ENCODE measurements at places on chromosomes 2 and 18.

DNA sequence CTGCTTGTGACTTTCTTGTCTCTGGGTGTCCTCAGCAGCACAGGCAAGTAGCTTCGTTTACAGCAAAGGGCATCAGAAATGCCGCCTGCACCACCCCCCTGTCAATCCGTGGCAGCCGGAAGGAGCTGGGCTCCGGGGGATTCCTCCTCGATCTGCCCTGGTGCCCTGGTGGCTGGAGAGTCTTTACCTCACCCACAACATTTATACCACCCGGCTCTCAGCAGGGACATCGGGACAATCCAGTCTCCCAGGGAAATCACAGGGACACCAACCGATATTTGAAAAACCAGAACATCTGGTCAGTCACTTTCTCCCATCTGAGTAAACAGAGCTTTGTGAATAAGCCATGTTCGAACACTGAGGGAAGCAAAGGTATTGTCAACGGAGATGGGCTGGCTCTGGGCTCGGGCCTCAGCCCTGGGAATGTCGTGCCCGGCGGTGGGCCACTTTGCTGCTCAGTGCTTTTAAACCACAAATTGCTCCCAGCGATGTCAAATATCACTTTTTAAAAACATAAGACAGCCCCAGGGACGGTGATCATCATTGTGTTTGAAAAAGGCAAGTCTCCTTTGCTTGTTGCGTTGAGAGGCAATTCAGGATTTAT is 210.0 kb upstream of the SALL3 start:
- DNase-seq: no peak

DNA sequence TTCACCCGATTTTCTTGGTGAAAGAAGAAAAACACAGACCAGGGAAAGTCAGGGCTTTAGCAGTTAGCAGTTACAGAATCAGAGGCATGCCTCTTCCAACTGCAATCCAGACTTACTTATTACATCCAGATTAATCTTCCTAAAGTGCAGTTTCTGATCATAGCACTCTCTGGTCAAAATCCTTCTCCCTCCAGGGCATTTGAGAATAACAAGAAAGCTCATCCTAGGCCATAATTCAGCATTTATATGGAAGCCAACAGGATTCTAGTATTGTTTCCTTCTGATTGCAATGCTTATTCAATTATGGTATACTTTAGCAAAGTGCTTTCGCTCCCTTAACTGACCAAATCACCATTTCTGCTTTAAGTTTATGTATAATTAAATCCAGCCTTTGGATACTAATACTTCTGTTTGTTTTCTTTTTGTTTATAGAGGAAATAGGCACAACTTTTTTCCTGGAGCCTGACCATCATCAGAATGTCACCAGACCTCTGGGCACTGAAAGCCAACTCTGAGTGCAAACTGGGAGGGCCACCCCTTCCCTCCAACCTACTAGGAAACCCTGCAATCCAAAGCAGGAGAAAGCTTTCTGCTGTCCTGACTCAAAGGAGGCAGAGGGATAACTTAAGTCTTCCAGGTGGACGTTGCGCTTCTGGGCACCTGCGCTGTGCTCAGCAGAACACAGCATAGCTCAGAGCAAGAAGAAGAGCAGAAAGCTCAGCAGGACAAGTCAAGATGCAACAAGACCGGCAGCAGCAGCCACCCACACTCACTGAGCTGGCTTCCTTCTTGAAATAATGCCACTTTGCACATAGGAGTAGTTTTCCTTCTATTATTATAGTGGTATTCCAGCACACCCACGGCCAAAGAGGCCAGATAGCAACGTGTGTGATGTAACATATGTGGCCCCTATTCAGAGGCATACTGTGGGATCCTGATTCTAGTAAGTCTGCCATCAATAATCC is 99.3 kb downstream of the STK39 start:
- DNase-seq: no peak

DNA sequence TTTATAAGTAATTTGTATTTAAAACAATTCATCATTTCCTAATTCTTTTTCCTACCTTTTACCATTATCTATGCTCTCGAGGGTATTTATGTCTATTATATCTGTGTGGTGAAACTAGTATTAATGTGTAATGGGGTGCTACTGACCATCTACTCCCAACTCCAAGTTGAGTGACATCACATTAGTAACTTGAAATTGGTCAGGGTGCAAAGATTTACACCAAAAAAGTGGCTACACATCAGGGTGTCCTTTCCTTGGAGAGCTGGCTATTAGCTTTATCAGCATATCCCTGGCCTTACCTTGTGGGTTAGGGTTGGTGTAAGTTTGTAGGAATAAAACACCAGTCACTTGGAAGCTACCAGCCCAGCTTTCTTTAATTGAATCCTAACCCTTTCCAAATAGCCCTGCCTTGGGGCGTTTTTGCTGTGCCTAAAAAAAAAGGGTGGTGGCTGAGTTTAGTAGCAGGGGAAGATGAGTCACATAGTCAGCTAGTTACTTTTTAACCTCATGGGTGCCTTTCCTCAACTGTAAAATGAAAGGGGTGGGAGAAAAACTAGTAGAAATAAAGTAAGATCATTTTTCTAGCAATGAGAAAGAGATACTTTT is 14.0 kb downstream of the ANXA4 start:
- DNase-seq: no peak

DNA sequence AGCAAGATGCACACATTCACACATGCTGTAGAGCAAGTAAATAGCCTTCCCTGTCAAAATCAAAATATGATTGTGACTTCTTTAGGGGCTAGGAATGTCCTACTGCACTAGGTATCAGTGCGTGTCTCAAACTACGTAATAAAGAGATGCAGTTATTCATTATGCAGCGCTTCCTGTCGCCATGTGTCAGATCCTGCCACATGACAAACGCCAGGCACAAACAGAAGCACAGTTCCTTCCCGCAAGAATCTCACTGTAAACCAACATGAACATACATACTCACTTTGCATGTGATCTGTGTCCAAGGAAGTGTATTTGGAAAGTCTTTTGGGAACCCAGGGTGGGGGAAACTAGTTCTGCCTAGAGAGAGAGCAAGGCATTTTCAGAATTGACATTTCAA is 599.9 kb downstream of the RNF144A start:
- no peak for DNase-seq

DNA sequence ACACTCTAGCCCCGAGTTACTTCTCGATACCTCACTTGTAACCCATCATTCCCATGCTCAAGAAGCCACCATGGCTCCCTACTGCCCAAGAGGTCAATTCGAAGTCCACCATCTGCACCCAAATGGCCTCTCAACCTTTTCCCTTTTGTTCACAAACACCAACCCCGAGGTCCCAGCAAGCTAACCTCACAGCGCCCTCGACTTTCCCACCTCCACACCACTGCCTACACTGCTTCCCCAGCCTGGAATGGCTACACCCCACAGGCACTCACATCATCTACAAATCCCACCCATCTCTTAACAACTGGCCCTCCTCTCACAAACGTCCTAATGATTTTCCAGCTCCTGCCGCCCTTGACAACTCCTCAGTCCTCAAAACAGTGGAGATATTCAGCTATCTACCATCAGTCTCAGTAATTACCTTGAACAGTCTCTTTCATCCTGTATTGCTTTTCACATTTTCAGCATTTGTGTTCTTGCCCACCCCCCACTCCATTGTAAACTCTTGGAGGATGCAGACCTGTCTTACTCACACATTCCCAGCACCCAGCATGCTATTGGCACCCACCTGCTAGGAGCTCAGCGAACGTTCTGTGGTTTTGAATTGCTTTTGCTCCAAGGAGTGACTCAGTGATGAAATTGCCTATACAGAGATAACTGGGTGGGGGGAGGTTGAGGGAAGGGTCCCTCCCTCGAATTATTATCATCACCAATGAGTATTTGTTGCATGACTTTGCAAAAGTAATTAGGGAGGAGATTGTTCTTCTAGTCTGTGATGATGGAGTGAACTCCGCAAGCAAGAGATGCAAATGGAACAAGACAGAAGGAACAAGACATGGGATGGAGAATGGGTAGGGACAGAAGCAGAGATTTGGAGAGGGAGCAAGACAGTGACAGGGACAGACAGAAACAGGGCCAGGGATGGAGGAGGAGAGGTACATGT is 106.8 kb downstream of the CYP26B1 start:
- peak; percentile 14 for DNase-seq

GRCh38 chr2:1606046-1606400 is 138.3 kb downstream of the PXDN start:
- DNase-seq: no peak

GRCh38 chr18:79741362-79741700 is 56.4 kb upstream of the KCNG2 start:
- peak; percentile 34 for DNase-seq

GRCh38 chr2:150133623-150134022 is 353.8 kb downstream of the RND3 start:
- no peak for DNase-seq

DNA sequence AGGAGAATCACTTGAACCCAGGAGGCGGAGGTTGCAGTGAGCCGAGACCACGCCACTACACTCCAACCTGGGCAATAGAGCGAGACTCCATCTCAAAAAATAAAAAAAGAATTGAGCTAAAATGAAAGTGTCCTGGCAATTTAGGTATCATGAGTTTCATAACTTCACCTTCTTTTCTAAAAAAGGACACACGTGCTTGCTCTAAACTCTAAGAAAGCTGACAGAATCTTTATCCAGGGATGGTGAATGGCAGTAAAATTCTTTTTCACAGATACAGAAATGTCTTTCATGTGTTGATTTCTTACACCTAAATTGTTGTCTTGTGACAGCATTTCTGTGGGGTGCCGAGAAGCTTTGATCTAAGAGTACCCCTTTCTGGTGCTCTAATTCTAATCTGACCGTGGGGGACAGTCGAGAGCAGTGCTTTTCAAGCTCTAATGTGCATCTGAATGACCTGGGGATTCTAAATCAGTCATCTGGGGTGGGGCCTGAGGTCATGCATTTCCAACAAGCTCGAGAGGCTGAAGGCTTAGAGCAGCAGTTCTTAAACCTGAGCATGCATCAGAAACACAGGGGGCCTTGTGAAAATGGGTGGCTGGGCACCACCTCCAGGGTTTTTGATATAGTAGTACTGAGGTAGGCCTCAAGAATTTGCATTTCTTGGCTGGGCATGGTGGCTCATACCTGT is 42.1 kb upstream of the REL start:
- DNase-seq: no peak

DNA sequence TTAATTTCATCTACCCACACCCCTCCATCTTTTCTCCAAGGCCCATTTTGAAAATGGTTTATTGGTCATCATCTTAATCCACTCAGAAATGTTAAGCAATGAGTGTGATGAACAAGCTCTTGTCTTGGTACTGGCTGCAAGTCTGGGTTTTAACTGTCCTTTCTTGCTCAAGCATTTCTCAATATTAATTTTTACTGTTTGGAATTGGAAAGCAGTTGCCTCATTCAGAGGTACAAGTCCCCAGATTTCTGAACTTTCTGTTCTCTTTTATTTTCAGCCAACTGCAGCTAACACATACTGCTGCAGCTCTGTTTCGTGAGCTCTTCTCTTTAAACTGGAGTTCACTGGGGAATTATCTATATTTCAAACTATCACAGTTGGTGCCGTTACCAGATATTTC is 99.4 kb upstream of the TEX51 start:
- no peak for DNase-seq

DNA sequence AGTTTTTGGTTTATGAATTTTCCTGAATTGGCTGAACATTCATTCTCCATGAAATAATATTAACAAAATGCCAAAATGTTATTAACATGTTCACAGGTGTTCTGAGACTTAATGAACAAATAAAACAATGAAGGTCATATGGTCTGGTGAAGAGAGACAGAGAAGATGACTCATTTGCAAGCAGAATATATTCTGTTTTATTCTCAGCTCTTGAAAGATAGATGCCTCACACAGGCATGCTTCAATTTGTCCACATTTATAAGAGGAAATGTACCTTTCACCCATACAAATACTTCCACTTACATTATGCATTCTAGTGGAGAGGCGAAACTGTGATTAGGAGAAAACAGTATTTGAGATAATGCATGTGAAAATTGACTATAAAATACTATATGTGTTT is 75.4 kb upstream of the PGAP1 start:
- DNase-seq: no peak

GRCh38 chr18:77765468-77765867 is 515.8 kb downstream of the GALR1 start:
- DNase-seq: no peak

- DNase-seq: no peak
These were observed 23.7 kb upstream of the ACKR3 start for GRCh38 chr2:236545814-236546480.

DNA sequence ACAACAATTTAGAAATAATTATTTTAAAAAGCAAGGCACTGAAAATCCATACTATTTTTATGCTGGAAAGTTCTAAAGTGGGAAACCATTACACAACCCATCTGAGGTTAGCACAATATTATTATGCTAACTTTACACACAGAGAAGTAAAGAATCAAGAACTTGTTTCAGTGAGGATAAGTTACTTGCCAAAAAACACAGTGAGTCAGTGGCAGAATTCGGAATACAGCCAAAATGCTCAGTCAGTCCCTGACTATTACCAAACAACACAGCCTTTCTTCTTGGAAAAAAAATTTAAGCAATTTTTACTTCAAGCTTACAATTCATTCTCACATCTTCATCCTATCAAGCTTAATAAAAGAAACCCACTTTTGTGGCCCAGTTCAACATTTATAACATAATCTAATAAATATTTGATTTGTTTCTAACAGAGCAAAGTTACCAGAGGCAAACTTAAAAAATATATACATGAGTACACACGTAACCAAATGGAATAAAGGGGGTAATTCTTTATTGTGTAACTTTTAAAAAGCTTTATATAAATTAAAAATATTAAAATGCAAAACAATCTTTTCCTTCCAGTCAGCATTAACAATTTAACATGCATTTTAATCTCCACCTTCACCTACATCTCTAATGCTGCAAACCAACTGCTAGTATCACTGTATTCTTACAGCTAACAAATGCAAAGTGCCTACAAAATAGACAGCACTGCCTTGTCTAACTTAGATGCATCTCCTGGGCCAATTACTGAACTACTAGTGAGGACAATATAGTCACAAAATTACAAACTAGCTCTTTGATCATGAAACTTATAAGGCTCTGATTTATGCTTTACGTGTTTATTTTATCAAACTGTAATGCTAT is 55.2 kb downstream of the CCDC88A start:
- DNase-seq: no peak

DNA sequence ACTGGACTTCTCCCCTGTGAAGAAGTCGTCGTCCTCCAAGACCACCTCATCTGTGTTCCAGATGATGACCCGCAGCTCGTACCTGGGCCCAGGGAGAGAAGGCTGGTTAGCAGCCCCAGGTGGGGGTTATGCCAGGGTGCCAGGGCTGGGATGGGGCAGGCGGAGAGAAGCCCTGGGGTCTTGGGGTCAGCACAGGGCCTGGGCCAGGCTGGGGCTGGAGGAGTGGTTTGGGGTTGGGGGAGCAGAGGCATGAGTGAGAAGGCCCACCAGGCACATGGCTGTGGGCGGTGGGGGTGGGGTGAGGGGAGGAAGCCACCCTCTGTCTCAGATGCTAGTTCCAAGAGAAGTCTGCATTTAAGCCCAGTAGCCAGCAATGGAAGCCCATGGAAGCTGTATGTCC is 15.8 kb downstream of the OTOF start:
- peak; percentile 50 for DNase-seq

- DNase-seq: no peak
These were observed 271.5 kb upstream of the MMADHC start for GRCh38 chr2:149858901-149859634.

- peak; percentile 94 for DNase-seq
These were observed 69.3 kb upstream of the SEC11C start for GRCh38 chr18:59070181-59070912.
